Muscle of back (tissue), 13 donors: ENCODE measurements at places on chromosomes 6 and 20.

- no peak for DNase-seq
Measured at GRCh38 chr20:45193331-45193730, 13.5 kb upstream of the SEMG1 start.

- DNase-seq, result no peak
Measured at GRCh38 chr6:169865346-169866139, 114.1 kb downstream of the ERMARD start.

GRCh38 chr6:15487262-15487661 lies 175.6 kb downstream of the DTNBP1 start:
- no peak for DNase-seq

GRCh38 chr6:168538892-168539811 lies 98.2 kb downstream of the SMOC2 start:
- DNase-seq, result no peak

DNA sequence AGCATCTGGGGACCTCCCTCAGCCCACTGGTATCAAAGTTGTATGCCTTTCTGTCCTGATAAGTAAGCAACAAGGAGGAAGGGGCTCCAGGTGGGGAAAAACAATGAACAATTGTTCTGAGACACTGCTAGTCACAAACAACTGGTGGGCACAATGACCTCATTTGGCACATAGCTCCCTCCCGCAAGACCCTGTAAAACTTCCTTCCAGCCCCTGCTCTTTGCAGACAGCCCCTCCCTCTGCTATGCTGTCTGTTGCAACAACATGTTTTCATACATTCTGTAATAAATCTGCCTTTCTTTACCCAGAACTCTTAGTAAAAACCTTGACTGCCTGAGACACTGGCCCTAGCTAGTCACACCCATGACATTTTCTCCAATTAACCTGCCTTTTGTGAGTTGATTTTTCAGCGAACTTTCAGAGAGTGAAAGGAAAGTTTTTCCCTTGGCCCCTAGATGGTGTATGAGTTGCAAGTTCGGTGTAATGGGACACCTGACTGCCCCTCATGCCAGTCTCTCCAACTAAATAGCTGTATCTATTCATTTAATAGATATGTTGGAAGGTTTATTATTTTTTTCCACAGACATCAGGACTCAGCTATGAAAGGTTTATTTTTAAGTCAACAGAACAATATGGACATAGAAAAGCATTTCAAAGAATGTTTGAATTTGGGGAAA lies 142.3 kb upstream of the SLC22A16 start:
- DNase-seq, result no peak

DNA sequence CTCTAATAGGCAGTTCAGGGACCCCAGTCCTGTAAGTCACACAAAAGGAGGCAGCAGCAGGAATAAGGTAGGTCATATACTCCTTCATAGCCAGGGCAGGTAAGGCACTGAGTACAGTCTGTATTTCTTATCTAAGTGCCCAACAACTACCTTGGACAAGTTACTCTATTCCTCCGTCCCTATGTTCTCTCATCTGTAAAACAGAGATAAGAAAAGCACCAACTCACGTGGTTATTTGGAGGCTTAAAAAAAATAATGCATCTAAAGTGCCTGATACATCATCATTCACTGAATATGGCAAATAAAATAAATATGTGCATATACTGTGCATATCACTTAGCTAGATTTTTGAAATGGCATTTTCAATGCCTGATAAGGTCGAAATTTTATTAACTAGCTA lies 298.1 kb upstream of the CDYL start:
- no peak for DNase-seq

DNA sequence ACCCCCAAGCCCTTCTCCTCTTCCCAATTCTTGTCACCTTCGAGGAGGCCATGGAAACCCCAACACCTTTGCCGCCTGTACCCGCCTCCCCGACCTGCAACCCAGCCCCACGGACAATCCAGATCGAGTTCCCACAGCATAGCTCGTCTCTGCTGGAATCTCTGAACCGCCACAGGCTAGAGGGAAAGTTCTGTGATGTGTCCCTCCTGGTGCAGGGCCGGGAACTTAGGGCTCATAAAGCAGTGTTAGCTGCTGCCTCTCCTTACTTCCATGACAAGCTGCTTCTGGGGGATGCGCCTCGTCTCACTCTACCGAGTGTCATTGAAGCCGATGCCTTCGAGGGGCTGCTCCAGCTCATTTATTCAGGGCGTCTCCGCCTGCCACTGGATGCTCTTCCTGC lies 675 bp downstream of the ZBTB9 start:
- no peak for DNase-seq

- DNase-seq, result no peak
Measured at GRCh38 chr6:34468378-34468892, 2.6 kb downstream of the PACSIN1 start.

GRCh38 chr6:15952231-15953151 lies 176.4 kb upstream of the MYLIP start:
- no peak for DNase-seq

GRCh38 chr6:122008101-122008999 lies 391.1 kb upstream of the HSF2 start:
- DNase-seq, result peak; percentile 85

GRCh38 chr20:5621305-5621704 lies 128.9 kb upstream of the SHLD1 start:
- DNase-seq, result no peak

DNA sequence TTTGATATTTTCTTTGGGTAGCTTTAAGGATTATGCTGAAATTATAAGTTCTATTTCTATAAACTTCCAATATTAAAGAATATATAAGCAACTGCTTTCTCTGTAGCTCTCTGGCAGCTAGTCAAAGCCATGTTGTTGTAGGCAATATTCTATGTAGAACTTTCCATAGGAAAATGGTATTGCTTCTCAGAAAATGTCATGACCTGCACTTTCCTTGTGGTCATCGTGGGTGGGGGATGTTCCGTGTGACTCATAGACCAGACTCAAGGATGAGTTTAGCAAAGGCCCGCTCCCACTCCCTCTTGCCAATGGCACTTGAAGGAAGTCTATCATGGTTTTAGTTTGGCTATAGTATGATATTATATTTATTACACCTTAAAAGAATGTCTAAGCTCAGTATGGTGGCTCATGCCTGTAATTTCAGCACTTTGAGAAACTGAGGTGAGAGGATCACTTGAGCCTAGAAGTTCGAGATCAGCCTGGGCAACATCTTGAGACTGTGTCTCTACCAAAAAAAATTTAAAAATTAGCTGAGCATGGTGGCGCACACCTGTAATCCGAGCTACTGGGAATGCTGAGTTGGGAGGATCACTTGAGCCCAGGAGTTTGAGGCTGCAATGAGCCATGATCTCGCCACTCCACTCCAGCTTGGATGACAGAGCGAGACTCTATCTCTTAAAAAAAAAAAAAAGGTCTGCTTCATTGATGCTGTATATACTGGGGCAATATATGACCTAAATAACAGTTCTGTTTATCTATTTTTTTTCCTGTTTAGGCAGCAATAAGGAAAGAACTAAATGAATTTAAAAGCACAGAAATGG lies 36.6 kb upstream of the LTV1 start:
- no peak for DNase-seq
